ENCODE measurements at places on chromosomes 6 and 20.

DNA sequence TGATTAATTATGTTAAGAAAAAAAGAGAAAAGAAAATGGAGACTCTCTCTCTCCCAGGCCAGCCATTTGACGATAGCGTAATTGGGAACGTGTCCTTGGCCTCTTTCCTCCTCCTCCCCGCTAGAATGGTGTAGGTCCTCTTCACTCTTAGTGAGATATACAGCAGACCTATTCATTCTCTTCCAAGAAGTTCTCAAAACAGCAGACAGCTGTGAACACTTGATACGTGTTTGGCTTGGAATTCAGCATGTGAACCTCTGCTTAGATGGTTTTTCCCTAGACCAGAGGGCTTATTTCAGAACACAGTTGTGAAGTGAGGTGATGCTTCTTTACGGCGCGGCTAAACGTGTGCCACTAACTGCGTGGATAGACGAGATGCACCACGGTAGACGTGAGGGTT, 32.6 kb upstream of the TULP4 start:
- DNase-seq = no peak

DNA sequence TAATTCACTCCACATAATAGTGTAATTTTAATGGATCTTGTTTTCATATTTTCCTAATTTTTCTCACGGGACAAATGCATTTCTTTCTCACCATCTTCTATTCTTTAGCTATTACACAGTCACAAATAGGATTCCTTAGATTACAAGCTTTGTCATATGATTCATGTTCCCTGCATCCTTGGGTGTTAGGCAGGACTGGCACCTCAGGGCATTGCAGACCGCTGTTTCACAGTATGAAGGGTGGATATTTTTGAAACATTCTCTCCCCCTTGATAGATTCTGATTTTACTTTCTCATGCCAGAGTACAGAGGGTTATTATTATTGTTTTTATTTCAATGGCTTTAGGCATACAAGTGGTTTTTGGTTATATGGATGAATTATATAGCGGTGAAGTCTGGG, 602.5 kb downstream of the PHF3 start:
- DNase-seq = no peak

DNA sequence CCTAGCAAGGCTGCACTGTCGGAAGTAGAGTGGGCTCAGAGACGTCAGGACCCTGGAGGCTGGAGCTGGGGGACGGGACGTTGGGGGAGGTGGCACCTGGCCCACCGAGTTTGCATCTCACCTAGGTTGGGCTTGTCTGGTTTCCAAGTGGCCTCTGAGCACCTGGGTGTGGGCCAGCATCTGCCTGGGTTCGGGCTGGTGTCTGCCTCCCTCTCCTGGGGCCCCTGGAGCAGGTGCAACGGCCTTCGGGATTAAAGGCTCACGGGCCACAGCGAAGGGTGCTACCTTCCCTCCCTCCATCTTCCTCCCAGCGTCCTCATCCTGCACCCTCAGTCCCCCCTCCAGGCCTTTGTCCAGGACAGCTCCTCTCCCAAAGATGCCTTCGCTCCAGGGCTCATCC, 6.0 kb downstream of the HRH3 start:
- DNase-seq = no peak

DNA sequence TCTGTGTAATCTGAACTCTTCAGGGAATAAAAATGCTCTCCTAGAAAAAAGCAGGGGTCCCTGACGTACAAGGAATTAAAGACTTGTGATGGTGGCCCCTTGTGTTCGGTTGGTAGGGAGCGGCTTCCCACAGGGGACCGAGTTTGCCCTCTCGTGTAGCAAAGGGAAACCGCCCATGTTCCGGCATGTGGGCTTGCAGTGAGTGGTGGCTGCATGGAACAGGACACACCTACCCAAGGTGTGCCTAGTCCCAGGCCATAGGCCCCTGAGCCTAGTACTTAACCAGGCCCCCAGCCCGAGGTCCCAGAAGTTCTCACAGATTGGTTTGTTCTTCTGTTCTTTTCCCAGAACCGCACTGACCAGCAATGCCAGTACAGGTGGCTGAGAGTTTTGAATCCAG, 15.5 kb downstream of the MYBL2 start:
- DNase-seq = no peak

GRCh38 chr20:51190783-51191180, 167.9 kb upstream of the KCNG1 start:
- DNase-seq = no peak

GRCh38 chr20:63894358-63895201, at the start of gene DNAJC5:
TSS of gene DNAJC5 (plus strand) at chr20:63895126. CDS start at chr20:63928346, 33,220 bp downstream.
- DNase-seq = peak; percentile 100

DNA sequence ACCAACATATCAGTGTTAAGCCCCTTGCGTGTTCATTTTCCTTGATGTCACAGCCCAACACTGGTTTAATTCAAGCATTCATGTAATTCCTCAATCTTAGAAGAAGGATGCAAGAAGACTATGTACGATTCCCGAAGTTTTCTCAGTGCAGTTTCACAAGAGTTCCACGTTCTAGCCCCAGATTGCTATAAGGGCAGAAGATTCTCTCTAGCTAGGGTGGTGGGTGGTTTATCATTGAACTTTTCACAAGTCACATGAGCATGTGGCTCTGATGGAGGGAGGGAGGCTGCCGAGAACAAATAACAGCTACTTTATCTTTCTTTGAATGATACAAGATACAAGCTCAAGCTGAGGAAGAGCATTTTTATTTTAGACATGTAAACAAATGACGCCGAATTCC, 71.9 kb upstream of the NHSL1 start:
- DNase-seq = no peak

- no peak for DNase-seq
These were observed 505.0 kb downstream of the BMP2 start for GRCh38 chr20:7272512-7272911.

DNA sequence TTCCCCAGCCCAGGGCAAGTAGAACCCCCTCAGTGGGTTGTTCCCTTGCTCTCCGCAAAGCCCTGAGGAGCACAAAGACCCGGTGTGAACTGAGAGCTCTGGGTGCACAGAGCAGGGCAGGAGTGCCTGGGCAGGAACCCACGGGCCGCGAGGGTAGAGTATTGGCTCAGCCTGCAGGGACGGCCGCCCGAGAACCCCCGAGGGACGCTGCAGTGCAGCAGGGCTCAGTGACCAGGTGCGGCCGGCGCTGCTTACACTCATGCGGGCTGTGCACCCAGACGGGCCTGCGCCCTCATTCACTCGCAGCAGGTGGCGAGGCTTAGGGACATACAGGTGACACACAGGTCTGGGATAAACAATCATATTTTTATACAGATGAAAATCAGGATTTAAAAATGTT, 51.9 kb upstream of the PDE10A start:
- no peak for DNase-seq

- no peak for DNase-seq
These were observed 47.5 kb downstream of the CHMP4B start for GRCh38 chr20:33858666-33859065.

- no peak for DNase-seq
These were observed 50.0 kb downstream of the KLHL32 start for GRCh38 chr6:96974516-96974915.

DNA sequence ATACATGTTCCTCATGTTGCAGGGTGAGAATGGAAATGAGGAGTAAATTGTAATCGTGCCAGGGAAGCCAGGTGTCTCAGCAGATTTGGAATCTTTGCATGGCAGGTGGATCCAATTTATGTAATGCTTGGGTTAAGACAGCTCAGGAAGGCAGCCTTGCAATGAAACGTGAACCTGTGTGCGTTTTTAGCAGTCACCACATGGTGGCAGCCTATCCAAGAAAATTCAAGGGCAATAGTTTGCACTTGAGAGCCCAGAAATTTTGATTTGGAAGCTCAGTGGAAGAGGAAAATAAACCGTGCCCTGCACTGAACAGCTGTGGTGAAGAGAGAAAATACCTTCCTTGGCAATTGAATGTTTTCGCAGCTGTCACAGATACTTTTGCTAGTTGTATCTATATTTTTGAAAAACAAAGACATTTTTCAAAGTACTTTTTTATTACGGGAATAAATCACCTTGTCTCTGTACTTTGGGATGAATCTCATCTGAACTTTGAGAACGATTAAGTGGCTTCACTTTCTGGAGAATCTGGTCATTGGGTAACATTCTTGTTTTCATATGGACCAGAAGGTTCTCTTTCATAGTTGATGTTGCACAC, 26.5 kb downstream of the MTHFD1L start:
- no peak for DNase-seq

DNA sequence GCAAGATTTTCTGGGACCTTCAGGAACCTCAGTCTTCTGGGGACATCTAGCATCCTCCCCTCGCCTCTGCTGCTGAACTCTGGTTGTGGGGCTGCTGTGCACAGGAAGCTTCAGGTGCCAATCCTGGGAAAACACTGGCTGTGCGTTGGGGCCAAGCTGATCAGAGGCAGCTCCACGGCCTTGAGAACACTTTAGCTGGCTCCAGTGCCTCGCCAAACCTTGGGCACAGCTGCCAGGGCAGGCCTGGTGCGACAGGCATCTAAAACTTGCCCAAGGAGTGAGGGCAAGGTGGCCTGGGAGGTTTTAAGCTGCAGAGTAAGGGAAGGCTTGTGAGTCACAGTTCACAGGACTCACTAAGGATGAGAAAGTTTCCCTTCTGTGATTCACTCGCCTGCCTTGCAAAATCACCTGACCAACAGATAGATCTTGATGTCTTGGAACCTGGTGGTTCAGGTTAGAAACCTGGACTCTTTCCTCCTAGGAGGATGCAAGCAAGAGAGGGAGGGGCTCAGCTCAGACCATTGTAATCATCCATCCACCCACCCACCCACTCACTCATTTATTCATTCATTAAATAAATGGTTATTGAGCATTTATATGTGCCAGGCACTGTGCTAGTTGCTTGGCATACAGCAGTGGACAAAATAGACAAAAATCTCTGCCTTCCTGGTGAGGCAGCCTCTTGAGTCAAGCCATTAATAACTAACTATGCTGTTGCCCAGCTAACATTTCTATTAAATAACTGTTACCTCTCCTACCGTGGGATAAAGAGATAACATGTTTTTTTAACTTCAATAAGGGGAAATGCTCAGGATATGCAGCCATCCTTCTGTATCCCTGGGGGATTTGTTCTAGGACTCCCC, 2.5 kb upstream of the SPATS1 start:
- DNase-seq = no peak

GRCh38 chr20:38573413-38573812, 7.6 kb upstream of the ADIG start:
- no peak for DNase-seq

GRCh38 chr20:62925420-62926228, 681 bp downstream of the DIDO1 start:
- peak; percentile 48 for DNase-seq

DNA sequence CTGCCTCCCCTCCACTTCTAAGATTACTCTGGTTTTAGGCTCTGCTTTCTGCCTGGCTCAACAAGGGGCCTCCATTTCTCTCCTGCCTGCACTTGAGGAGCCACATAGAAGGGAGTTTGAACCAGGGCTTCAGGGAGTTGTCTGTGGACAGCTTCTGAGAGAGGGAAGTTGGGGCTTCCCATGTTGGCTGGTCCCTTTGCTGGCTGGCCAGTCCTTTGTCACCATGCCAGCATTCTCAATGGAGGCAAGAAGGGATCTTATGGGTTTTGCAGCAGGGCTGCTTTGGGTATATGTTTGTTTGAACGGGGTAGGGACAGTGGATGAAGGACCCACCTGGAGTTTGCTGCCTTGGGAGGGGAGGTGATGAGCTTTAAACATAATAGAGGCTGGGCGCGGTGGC, 124.9 kb downstream of the CARMIL1 start:
- DNase-seq = no peak

DNA sequence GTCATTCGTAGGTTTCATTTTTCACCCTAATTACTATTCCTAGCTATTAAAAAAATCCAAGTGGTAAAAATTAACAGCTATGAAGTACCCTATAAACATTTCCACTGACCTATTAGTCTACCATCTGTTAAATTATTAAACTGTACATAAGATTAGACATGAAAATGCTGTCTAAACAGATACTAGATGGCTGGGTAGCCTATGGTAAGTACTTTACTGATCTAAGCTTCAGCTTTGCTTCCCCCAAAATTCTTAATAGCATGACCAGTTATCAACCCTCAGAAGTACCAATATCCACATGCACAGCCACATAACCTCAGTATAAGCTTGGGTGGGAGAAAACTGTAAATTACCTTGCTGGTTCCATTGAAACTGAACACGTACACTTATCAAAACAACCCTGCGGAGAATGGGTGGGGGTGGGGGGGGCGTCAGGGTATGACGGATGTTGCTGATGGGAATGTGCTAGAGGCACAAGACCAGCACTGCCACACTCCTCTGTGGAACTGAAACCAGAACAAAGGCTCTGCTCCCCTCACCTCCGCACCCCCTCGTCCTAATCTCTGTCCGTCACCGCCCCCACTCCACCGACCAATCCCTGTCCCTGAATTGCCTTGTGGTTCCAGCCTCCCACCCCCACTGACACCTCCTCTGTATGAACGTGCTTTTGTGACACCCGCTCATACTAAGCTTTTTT, 45.3 kb downstream of the B4GALT5 start:
- peak; percentile 41 for DNase-seq

DNA sequence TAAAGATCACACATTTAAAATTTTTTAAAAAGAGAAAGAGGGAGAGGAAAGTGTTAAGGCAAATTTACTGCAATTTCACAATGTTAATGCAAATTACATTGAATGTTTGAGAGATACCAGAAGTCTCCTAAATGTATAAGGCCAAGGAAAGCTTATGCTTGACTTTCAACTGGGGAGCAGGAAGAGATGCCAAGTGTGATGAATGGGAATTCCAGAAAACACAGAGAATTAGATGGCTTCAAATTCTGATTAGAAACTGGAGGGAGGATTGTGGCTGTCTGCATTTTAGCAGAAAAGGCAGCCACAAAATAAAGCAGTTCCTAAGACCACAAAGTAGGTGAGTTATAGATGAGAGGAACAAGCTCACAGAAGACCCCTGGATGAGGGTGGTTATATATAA, 328.3 kb upstream of the CITED2 start:
- DNase-seq = no peak

DNA sequence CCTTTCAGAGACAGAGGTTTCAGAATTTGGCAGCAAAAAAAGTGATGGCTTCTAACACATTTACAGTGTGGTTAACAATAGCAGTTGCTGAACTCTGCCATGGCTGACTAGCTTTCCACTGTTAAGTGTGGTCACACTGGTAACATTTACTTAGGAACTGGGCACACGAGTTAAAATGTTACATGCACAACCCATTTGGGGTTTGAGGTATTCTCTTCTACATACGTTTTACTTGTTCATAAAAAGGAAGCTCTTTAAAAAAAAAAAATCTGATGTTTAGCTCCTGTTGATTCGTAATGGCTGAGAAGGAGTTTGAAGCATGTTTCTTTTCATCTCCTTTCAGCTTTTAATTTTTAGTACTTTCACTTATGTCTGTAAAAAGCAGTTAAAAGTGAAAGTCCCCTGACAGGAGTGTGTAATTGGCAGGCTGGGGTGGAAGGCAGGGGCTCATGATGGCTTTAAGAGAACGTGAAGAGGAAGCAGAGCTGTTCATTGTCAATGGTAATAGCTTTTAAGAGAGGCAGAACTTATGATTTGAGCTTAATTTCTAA, 245.9 kb downstream of the FARS2 start:
- DNase-seq = no peak

DNA sequence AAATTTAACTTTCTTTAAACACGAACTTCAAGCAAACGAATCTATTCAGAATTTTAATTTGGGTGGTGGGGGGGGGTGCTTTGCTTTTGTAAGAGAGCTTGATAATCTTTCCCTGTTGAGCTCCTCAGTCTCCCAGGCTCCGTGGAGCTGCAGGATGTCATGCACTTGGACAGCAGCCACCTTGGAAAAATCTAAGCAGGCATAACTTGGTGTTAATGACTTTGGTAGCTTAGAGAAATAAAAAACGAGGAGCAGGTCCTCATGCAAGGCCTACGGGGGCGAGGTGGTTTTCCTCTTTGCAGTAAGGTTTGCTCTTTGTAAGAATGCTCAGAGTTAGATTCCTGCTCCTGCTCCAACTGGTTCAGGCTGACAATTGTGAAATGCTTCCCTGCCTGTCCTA, 102.3 kb downstream of the EDN1 start:
- DNase-seq = no peak

Data from GM12892 (cell line).